ENCODE measurements at places on chromosomes 11 and 22.

DNA sequence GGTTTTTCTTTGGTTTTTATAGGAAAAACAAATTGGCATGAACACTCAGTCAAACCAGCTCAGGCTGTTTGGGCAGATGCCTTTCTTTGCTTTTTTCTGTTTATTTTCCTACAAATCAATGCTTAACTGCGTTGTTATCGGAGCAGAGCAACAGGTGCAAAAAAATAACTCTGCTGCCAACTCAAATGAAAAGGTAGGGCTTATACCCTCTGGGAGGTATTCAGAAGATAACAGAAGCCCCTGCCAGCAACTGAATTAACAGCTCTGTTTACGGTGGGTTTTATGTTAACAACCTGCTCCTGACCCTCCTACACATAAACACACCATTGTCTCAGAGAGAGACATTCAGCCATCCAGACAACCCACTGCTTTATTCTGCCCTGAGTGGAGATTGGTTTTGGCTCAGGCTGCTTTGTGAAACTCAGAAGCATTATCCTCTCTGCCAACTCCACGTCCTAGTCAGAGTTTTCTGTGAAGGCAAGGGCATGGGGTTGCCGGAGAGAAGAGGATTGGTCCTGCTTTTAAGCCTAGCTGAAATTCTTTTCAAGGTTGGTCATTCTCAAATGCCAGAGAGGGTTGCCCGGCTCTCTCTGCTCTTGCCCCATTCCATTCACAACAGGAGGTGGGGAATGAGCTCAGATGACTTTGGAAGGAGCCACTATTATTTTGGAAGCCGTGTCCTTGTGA is 11.4 kb downstream of the EHF start:
- no peak for DNase-seq

DNA sequence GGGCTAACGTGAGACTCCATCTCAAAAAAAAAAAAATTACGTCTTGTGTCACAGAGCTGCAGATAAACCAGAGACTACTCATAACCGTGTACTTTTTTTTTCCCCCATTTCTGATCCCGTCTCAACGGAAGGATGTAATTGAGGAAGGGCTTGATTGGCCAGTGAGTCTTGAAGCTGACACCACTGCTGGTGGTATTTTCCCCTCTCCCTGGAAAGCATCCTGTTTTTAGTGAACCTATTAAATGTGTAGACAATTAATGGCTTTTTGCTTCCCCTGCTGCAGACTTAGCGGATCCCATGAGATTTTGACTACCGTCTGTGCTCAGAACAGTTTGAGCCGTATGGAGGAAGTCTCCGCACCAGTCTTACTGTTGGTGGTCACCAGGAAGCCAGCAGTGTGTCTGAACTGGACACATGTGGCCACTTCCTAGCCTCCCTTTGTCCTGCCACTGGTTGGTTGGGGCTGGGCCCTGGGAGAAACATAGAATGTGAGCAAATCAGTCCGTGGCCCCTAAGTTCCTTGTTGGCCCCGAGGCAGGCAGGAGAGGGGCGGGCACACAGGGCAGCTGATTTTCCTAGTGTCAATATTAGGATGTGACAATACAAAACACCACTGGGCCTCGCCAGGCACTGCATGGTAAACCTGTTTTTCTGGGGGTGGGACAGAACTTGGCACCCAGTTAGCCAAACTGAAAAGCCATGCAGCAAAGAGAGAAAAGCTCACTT is 3.1 kb downstream of the BIK start:
- no peak for DNase-seq

DNA sequence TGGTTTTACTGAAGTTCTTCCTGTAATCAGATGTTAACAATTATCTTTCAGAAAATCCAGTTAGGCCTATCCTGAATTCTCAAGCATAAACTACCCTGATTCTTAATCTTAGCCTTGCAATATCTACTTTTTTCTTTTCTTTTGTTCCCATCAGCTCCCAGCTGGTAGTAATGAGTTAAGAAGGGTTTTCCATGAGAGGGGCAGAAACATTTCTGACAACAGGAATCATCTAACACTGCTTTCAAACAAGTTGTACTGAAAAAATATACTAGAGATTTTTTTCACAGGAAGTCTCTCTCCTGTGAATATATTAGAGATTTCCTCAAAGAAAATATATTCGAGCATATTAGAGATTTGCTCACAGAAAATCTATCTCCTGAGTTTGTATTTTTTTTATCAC is 3.3 kb upstream of the TRIM6 start:
- DNase-seq = no peak

DNA sequence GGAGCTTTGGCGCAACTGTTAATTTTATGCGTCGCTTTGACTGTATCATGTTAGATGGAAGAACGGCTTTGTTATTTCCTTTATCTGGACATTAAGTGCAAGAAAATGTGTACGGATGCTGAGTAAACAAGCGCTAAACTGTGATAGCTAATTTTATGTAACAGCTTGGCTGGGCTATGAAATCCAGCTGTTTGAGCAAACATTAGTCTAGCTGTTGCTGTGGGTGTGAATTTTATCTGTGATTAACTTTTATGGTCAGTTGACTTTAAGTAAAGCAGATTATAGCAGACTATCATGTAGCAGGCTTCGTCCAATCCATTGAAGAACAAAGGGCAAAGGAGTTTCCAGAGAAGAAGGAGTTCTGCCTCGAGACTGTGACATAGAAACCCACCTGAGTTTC is 14.0 kb downstream of the OR8A1 start:
- no peak for DNase-seq
